ENCODE measurements at places on chromosomes 6 and 20.

GRCh38 chr20:1535420-1536175 is 21.9 kb downstream of the SIRPD start:
- no peak for DNase-seq

DNA sequence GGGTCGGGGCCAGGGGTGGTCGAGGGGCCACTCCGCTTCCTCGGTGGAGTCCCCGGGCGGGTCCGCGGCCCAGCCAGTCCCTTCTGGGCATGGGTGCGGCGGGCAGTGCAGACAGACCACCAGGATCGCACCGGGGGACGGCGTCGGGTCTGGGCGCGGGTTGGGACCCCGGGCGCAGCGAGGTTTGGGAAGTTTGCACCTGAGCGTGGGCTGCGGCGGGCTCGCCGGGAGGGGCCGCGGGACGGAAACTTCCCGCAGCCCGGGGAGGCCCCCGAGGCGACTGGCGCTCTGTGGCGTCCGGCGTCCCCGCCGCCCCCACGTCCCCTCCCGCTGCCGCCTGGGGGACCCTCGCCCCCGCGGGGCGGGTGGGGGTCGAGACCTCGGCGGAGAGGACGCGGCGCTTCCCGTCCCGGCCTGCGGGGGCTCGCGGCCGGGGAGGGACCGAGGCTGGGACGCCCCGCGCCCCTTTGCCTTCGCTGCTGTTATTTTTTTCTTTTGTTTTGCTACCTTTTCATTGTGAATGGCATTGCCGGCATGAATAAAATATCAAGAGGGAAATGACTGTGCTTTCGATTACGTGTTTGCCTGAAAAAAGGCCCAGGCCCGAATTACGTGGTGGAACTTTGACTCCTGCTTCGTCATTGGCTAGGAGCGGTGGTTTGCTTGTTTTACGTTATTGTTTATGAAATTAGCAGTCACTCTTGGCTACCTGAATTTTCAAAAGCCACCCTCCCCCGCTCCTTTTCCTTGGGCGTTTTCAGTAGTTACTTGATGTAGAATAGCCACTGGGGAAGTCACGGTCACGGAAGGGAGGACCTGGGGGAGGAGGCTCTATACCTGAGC is 703 bp downstream of the SNX9 start:
- peak; percentile 64 for DNase-seq

GRCh38 chr20:10263385-10264165 is 44.9 kb downstream of the SNAP25 start:
- DNase-seq = no peak

- DNase-seq = peak; percentile 93
Measured at GRCh38 chr20:35664466-35665206, at the start of the genes CPNE1 and RBM12. TSS of gene CPNE1 (minus strand) at chr20:35664900. CDS start at chr20:35632923, 31,977 bp downstream. TSS of gene RBM12 (minus strand) at chr20:35664900. CDS start at chr20:35655322, 9,578 bp downstream.

DNA sequence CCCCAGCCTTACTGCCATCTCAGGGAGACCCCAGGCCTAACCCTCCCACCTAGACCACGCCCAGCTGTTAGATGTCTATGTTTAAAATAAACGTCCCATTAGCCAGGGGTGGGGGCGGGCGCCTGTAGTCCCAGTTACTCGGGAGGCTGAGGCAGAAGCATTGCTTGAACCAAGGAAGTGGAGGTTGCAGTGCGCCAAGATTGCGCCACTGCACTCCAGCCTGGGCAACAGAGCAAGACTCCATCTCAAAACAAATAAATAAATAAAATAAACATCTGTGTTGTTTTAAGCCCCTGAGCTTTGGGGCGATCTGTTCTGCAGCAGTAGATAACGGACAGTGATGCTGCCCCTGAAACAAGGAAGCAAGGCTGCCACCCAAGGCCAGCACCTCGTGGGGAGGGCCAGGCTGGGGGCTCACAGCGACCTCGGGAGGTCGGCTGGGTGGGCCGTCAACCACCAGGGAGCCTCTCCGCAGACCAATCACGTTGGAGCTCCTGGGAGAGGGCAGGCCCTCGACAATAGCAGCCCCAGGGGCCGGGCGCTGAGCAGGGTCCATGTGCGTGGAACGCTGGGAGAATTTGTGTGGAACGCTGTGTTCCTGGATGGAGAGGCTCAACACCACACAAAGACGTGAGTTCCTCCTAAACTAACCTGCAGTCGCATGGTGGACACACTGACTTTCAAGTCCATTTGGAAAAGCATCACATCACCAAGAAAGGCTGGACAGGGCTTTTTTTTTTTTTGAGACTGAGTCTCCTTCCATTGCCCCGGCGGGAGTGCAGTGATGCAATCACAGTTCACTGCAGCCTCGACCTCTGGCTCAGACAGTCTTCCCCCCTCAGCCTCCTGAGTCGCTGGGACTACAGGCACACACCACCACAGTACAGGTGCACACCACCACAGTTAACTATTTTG is 1.0 kb upstream of the HELZ2 start:
- DNase-seq = no peak

GRCh38 chr6:121849477-121849876 is 414.0 kb downstream of the GJA1 start:
- peak; percentile 65 for DNase-seq

GRCh38 chr6:110355727-110356126 is 2.4 kb downstream of the METTL24 start:
- no peak for DNase-seq

- no peak for DNase-seq
Measured at GRCh38 chr6:15023448-15023847, 222.4 kb upstream of the JARID2 start.

- DNase-seq = peak; percentile 88
Measured at GRCh38 chr20:3686867-3687321, 5.1 kb upstream of the ADAM33 start.

GRCh38 chr20:6786548-6786947 is 19.1 kb downstream of the BMP2 start:
- DNase-seq = no peak

GRCh38 chr6:91713911-91714310 is 1127.0 kb upstream of the MAP3K7 start:
- DNase-seq = no peak

DNA sequence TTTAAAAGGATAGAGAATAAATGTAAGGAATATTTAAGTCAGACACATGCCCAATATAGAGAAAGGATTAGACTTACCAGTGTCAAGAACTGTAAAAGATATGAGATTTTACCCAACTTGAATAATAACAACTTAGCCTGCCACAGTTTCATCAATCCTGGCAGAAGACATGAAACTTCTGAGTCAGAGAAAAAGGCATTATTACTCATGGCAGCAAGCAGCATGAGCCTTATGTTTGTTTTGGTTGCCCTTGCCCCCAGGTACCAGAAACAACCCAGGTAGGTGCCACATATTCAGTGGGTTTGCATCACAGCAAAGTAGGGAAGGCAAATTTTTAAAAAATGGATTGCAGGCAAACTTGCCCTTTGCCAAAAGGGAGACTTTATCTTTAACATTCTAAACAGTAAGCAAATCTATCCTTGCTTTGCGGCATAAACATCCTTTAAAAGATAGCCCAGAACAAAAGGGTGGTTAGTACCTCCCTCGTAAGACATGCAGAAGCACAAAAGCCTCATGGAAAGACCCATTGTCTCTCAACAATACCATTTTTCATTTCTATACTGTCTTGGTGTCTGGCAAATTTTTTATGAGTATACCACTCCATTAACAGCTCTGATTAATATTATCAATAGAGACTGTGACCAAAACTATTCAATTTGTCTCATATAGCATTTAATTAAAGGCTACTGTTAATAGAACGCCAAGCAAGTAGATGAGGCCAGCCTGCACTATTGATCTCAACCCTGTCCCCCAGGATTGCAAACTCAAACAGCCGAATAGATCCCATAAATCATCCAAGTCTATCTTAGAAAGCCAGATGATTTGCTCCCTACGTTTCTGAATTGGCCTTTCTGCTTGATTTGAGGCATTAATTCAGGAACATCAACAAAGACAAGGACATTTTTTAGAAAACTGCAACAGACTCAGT is 185.1 kb downstream of the COL19A1 start:
- DNase-seq = no peak

DNA sequence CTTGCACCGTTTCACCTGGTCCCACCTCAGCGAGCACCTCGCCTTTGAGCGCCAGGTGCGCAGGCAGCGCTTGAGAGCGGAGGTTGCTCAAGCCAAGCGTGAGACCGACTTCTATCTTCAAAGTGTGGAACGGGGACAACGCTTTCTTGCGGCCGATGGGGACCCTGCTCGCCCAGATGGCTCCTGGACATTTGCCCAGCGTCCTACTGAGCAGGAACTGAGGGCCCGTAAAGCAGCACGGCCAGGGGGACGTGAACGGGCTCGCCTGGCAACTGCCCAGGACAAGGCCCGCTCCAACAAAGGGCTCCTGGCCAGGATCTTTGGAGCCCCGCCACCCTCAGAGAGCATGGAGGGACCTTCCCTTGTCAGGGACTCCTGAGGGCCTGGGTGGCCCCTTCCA is 1.5 kb downstream of the ABT1 start:
- DNase-seq = no peak

DNA sequence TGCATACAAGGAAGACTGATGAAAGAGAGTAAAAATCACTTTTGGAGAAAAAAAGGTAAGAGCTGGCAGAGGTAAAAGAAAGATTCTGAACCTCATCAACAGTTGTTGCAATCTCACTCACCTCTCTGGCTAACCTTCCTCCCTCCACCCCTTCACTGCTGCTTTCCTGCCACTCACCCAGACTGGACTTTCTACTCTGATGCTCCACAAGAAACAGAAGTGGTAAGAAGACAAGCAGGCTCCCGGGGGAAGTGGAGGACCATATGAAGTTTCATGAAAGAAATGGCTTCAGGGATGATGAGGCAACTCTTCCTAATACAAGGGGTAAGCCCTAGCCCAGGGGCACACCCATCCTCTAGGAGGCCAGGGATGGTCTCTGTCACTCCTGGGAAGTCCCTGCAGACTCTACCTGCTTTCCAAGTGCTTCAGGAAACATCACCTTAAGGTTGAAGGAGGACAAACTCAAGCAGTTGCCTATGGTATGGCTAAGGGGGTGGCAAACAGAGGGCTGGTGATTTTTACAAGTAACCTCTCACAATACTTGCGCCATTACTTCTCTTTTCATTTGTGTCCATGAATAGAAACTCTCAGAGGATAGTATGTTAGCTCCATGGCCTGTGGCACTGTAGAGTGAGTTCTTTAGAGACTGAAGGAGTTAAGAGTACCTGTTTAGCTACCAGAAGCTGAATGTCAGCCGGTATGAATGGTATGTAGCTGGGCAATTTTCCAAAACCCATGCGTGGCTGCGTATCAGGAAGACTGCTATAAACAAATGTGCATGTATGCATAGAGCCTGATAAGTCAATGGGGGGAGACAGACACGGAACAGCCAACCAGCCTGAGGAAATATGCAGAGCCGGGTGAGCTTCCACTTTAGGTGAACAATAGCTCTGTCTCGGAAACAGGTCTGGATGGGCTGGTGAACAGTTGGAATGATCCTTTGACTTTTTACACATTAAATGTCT is 112.0 kb downstream of the BACH2 start:
- peak; percentile 46 for DNase-seq

GRCh38 chr20:23317081-23317480 is 33.5 kb upstream of the NXT1 start:
- no peak for DNase-seq

DNA sequence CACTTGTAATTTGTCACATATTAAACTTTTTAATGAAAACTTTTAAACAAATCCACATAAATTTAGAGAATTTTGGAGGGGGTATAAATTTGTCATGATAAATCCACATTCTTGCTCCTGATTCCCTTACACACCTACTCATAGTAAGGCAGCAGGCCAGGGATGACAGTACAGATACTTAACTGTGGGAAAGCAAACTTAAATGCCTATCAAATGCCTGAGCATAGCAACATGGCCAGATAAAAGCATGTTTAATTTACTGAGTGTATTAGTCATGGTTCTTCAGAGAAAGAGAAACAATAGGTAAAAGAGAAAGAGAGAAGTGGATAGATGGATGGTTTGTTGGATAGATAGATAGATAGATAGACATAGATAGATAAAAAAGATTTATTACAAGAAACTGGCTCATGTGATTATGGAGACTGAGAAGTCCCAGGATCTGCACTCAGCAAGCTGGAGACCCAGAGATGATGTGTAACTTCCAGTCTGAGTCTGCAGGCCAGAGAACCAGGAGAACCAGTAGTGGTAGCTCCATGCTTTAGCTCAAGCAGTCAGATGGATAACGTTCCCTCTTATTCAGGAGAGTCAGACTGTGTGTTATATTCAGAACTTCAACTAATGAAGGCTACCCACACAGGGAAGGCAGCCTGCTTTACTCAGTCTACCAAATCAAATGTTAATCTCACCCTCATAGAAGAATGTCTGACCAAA is 15.9 kb upstream of the ADGRF1 start:
- DNase-seq = no peak

DNA sequence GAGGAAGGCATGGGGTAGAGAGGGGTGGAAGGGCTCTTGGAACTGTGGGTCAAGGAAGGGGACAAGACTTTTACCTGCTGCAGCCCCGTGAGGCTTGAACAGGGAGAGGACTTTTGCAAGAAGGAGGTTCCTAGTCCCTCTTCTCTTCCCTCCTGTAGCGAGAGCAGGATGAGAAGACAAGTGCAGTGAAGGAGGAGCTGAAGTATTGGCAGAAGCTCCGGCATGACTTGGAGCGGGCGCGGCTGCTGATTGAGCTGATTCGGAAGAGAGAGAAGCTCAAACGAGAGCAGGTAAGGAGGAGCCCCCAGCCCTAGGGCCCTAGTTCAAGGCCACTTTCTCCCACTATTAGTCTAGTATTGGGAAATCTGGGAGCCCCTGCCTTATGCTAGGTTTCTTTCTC is 10.6 kb downstream of the BRPF3 start:
- DNase-seq = no peak

- DNase-seq = no peak
Measured at GRCh38 chr6:134090591-134090990, 38.2 kb upstream of the SLC2A12 start.

GRCh38 chr6:21582651-21583050 is 10.9 kb upstream of the SOX4 start:
- no peak for DNase-seq

GRCh38 chr20:43938932-43939761 is 24.5 kb downstream of the TOX2 start:
- DNase-seq = peak; percentile 67

- peak; percentile 82 for DNase-seq
Measured at GRCh38 chr6:133921249-133921859, 31.7 kb upstream of the TBPL1 start.

GRCh38 chr6:32825966-32826365 is 9.2 kb upstream of the HLA-DOB start:
- DNase-seq = peak; percentile 8

GRCh38 chr6:35288834-35289233 is 8.8 kb upstream of the DEF6 start:
- no peak for DNase-seq

- DNase-seq = no peak
Measured at GRCh38 chr6:44020148-44020547, 107.1 kb downstream of the MRPL14 start.

- DNase-seq = no peak
Measured at GRCh38 chr6:11675601-11676000, 103.0 kb downstream of the ADTRP start.

GRCh38 chr6:30612687-30613248 is 4.3 kb downstream of the PPP1R10 start:
- DNase-seq = peak; percentile 62

Measured in renal pelvis (tissue), 12 donors.